NCI-H1436 treated with DMSO at 0.1 percent for 48 hours (cell line): ENCODE measurements at places on chromosomes 4 and X.

DNA sequence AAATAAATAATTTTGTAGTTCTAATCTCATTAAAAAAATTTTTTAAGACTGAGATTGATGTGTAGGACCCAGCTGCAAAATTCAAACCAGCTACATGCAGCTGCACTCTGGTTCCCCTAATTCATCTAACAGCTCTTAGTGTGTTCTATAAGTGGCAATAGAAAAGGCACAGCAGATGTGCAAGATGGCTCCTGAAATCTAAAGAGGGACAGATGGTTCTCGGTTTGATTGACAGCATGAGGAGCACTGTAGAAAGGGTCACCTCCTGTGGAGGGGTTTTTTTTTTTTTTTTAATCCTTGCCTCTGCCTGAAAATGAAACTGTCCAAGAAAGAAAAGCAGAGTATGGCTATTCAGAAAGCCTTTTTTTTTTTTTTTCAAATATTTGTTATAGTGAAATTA is 16.9 kb upstream of the OCIAD1 start:
- DNase-seq = no peak

DNA sequence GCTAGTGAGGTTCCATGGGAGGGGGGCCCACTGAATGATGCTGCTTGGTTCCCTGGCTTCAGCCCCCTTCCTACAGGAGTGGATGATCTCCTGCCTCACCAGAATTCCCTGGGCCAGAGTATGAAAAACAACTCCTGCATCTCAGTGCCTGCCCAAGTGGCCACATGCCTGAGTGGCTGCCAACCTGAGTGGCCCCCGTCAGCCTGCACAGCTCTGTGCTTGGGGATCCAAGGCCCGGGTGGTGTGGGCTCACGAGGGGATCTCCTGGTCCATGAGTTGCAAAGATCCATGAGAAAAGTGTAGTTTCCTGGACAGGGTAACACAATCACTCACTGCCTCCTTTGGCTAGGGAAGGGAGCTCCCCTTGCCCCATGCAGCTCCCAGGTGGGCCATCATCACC is 17.1 kb downstream of the STPG2 start:
- DNase-seq = no peak

- no peak for DNase-seq
Measured at GRCh38 chr4:174531486-174531885, 9.2 kb upstream of the HPGD start.

- DNase-seq = no peak
Measured at GRCh38 chrX:151741606-151742005, 7.1 kb downstream of the CNGA2 start.
